ENCODE measurements at places on chromosomes 11 and 22.

DNA sequence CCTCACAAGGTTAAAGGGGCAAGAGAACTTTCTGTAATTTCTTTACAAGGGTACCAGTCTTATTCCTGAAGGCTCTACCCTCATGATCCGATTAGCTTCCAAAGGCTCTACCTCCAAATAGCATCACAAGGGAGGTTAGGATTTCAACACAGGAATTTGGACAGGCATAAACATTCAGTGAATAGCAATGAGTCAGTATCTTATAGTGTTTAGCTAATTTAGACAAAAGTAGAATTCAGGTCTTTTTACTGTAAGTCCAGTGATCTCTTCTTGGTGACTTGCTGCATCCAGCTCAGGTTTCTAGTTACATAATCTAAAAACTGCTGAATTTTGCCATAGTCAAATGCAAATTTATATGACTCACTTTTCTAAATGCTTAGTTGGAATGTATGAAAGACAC lies 1995.6 kb upstream of the RAG2 start:
- DNase-seq: peak; percentile 20

DNA sequence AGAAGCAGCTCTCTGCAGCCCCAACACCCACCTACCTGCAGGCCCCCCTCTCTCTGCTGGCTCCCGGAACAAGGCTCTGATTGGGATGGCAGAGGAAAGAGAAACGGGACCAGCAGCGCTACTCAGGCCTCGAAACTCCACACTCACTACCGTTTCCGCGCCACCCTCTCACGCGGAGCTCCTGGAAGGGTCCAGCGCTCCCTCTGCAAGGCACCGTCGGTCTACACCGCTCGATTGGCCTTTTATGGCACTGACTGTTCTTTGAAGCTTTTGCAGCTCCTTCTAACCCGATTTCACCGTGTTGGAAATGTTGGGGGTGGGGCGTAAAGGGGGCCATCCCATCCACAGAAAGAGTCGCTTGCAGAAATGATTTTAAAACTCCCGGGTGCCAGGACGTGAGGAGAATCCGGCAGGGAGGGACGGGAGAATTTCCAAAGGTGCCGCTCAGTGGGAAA lies 323 bp upstream of the PANX1 start:
- DNase-seq: no peak

GRCh38 chr11:117983163-117983475 lies 3.1 kb upstream of the IL10RA start:
- DNase-seq: no peak

GRCh38 chr11:104534278-104534677 lies 364.0 kb downstream of the CASP12 start:
- peak; percentile 91 for DNase-seq

GRCh38 chr11:28606930-28607329 lies 498.7 kb downstream of the METTL15 start:
- peak; percentile 18 for DNase-seq

- DNase-seq: no peak
Measured at GRCh38 chr11:22603933-22604332, 21.7 kb downstream of the FANCF start.

- DNase-seq: peak; percentile 21
Measured at GRCh38 chr11:120057595-120058581, 80.0 kb downstream of the TRIM29 start.

Measured in iris pigment epithelial cell (primary cell).